AG04450 (cell line): ENCODE measurements at places on chromosomes 1 and 21.
A peak's percentile ranks its signal among the peaks of the same experiment; 100 is the strongest.

DNA sequence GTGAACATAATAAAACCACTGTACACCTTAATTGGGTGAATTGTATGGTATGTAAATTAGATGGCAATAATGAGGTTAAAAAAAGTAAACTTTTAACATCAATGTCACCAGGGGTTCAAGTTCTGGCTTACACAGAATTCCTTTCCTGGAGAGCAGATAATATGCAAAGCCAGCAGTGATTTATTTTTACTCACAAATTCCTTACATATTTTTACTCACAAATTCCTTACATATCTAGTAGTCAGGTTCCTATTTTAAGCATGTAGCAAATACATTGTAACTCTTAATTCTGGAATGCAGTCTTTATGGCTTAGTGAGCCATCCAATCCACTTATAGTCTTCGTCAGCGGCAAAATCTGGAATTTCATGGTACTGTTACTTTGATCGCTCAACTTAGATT lies 1.3 kb upstream of the UBE4B start:
- no peak for DNase-seq

GRCh38 chr1:15799004-15799867 lies 8.2 kb downstream of the UQCRHL start:
- DNase-seq: peak; percentile 90

GRCh38 chr1:158285756-158286241 lies 3.9 kb upstream of the CD1C start:
- DNase-seq: no peak

DNA sequence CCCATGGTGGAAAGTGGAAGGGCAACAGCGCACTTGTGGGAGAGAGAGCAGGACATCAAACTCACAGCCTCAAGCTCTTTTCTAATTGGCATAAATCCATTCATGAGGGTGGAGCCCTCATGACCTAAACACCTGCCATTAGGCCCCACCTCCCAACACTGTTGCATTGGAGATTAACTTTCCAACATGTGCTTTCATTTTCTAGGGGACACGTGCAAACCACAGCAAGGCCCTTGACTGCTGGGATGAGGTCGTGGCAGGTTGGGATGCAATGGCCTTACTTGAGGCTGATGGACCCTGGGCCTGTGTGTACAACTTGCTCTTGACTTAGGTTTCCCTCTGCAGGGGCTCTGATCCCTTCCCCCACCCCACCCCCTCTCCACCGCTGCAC lies 35.9 kb upstream of the NEK2 start:
- DNase-seq: no peak

- DNase-seq: no peak
Measured at GRCh38 chr1:215023155-215023832, 59.2 kb upstream of the KCNK2 start.

DNA sequence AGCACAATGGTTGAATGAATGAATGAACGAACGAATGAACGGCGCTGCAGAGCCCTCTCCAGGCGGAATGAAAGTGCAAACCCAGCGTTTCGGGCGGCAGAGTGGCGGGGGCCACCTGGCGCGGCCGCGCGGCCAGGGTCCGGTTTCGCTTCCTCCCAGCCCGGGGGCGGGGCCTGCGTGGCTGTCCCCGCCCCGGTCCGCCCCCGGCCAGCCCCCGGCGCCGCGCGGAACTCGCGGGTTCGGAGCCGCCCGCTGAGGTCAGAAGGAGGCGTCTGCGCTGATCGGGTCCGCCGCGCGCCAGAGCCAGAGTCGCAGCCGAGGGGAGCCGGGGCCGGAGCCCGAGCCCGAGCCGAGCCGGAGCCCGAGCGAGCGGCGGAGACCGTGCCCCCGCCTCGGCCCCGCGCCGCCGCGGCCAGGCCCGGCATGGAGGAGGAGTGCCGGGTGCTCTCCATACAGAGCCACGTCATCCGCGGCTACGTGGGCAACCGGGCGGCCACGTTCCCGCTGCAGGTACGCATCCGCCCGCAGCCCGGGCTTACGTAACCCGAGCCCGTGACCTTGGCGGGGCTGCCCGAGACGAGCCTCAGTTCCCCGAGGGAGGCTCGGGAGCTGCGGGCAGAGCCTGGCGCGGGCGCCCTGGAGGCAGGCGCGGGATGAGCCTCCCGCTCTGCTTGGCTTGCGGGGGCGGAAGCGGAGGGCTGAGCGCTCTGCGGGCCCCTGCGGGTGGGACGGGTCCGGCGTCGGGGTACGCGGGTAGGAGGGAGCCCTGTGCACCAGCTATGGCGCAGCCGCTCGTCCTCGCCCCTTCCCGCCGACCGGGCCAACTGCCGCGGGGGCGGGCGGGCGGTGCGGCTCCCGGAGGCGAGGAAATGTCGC lies at the start of gene PDXK:
Gene PDXK (plus strand): TSS at position 258 of the 876 bp plus-strand sequence. CDS start 166 bp downstream, at position 424.
- DNase-seq: no peak

- no peak for DNase-seq
Measured at GRCh38 chr1:213094446-213094845, 43.4 kb downstream of the RPS6KC1 start.
